ENCODE measurements at places on chromosomes 2 and 18.

GRCh38 chr2:239669181-239669898, 268.5 kb upstream of the HDAC4 start:
- DNase-seq = no peak

- DNase-seq = no peak
Observed at GRCh38 chr2:205053827-205054410, 508.6 kb downstream of the PARD3B start.

DNA sequence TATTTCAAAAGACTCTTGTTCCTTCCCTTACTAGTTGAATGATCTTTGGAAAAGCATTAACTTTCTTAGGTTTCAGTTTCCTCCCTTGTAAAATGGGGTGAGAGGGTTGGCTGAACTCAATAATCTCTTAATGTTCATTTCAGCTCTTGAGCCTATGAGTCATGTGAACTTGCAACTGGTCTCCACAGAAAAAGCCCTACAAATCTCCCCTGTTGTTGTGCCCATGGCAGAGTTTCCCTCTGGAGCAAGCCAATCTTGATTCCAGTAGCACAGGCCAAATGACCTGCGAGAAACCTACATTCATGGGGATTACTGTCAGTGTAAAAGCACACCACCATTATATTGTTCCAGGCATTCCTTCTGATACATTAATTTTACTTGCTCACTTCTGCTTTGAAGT, 388.9 kb downstream of the ALK start:
- no peak for DNase-seq

GRCh38 chr2:217206907-217207698, 347.2 kb upstream of the TNP1 start:
- no peak for DNase-seq

DNA sequence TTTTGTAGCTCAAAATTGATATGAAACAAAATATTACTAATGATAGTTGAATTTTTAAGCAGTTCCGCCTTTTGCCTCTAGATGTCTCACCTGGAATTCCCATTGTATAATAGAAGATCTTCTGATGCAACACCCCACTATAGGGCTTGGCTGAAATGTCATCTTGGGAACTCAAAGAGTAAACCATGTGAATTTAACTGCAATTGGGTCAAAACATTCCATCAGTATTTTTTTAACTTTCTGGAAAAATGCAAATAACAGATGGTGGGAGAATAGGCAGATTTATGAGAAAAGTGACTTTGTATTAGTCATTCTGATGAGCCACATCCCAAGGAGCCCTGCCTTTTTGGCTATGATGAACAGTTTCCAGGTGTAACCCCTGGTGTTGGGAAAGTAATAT, 489.9 kb downstream of the NYAP2 start:
- DNase-seq = no peak

DNA sequence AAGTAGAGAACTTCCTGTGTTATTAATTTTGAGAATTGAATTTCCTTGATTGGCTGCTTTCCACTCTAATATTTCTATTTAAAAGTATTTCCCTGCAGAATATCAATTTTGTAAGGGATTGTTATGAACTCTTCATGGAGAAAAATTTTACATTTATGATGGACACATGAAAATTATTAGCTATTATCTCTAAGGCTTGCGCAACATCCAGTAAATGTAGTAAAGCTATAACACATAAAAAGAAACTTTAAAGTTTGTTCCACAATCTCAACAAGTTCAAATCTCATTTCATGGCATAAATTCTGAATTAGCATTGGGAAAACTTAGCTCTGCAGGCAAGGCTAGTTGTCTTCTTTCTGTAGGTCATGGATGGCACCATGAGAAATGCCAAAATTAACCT, 4.2 kb upstream of the EML4 start:
- no peak for DNase-seq

GRCh38 chr18:26526128-26526965, 22.0 kb downstream of the KCTD1 start:
- no peak for DNase-seq

DNA sequence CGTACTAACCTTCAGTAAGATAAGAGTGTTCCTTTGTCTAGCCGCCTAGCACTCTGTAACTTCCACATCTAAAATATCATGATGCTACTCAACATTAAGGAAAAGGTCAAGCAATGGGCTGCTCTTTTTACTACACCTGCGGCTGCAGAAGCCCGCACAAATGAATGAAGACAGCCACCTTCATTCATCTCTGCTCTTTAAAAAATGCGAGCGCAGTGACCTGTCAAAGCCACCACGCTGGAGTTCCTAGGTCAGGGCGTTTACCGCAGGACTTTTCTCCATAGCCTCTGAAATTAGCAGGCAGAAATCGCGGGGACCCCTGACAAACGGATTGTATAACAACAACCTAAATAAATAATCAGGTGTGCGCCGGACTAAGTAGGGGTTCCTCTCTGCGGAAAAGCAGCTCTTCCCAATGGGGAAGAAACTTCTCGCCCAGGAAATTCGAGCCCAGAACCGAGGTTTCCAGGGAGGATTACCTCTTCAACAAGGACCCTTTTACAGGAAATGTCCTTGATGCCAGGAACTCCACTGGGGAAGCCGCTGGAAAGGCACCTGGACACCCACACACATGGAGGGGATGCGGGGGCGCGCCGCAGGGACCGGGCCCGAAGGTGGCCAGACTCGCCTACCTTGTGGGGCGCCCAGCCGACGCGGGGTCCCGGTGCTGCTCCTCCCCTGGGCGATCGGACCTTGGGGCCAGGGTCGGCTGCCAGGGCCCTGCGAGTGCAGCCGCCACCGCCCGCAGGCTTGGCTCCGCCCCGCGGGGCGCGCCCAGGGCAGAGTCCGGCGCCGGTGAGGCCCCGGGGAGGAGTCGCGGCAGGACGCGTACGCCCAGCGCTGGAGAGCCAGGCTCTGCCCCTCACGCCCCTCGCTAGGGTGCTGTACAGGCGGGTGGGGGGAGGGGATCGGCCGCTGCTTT, at the start of gene CCDC68:
Gene CCDC68, minus strand, starts transcription at position 758 of the 922 bp plus-strand sequence. CDS start 16,670 bp downstream, outside the sequence.
- DNase-seq = no peak

DNA sequence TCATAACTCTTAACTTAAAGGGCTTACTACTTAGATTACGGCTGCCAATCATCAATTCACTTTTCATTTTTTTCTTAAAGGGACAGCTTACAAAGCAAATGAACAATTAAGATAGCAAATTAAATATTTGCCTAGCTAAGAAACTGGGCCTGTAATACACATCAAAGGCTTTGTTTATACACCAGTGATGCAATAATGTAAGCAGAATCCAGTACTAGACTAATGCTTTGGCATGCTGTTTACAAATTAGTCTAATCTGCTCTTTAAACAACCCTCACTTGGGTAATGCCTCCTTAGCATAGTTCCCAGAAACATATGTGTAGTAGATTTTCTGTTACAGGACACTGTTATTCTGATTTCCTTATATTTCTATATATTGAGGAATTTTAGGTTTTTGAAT, 105.8 kb downstream of the ARHGAP28 start:
- DNase-seq = no peak

GRCh38 chr2:23091900-23092299, 293.1 kb upstream of the KLHL29 start:
- DNase-seq = no peak

DNA sequence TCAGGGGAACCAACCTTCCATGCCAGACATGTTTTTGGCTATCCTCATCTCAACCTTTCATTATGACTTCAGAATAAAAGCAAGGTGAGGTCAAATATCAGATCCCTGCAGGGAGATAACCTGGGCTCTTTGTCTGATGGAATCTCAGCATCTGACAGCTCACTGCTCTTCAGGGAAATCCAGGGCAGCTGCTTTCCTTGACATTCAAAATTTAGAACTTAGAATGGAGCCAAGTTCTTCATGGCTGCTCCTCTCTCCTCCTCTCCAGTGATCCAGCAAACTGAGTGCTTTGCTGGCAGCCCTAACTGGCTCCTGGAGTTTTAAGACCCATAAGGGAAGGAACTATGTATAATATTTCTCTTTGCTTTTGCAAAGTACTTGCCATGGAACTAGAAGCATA, 716.3 kb downstream of the TSN start:
- DNase-seq = no peak

DNA sequence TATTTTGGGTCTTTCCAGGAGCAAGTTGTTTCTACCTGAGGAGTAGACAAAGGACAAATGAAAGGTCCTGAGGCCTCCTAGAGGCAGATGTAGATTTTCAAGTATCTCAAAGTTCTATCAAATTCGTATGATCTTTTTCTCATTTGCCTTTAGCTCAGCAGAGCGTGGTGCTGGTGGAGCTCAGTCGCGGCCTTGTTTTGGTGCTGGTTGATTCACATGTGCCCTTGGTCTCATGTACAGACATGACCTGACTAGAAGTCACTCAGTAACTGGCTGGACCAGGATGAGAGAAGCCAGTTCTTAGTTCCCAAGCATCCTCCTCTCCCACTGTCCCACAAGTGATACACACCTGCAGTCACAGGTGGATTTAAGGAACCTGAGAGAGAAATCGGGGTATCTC, 264.0 kb downstream of the PRKCE start:
- DNase-seq = no peak

- no peak for DNase-seq
Observed at GRCh38 chr2:9593925-9594324, 36.9 kb downstream of the YWHAQ start.

DNA sequence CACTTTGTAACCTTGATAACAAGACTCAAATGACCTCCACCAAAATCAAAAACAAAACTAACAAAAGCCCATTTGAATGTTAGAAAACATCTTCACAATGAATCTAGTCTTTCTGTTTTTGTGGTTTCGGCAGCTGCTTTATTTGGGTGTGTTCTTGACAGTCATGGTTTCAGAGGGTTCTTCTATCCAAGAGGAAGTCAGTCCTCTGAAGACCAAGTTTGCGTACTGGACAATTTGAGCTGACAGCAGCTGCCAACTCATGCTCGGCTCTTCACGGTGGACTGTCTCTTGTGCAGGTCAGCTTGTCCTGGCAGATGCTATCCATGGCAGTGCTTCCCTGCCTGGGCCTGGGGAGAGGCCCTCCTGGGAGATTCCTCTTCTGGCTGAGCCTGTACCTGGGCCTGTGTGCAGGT, 91.0 kb downstream of the TMEM17 start:
- no peak for DNase-seq

GRCh38 chr18:10852385-10853303, 296.7 kb downstream of the PIEZO2 start:
- DNase-seq = no peak

DNA sequence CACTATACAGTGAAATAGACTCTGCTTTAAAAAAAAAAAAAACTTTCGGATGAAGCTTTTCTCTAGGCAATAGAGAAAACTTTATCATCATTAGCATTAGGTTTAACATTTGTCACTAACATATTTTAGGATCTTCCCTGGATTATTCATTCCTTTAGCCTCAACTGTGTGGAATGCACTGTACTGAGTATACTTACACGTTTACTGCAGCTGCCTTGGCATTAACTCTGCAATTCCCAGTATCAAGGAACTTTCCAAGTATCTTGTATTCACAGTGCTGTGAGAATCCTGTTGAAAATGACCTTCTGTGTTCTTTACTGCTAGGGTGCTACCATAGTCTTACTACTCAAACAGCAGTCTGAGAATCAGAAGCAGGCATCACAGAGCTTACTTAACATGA, 328.2 kb upstream of the COL3A1 start:
- no peak for DNase-seq

- DNase-seq = no peak
Observed at GRCh38 chr2:20424300-20425290, 22.3 kb upstream of the RHOB start.

DNA sequence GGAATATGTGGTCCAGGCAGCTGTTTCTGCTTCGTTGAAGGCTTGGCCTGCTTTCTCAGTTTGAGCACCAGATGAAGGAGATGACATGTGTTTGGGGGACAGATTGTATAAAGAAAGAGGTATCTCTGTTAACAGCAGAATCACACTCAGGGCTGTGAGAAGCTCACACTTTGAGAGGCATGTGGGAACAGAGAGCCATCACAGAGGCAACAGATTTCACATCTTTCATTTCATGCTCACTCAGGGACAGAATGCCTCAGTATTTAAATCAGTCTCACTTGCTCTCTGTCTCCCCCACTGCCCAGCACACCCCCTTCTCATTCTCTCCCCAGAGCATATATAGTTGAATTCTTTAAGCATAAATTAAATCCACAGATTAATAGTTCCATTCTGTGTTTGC, 37.4 kb downstream of the KIAA2012 start:
- no peak for DNase-seq

- peak; percentile 3 for DNase-seq
Observed at GRCh38 chr2:226916669-226917068, 80.8 kb downstream of the RHBDD1 start.

DNA sequence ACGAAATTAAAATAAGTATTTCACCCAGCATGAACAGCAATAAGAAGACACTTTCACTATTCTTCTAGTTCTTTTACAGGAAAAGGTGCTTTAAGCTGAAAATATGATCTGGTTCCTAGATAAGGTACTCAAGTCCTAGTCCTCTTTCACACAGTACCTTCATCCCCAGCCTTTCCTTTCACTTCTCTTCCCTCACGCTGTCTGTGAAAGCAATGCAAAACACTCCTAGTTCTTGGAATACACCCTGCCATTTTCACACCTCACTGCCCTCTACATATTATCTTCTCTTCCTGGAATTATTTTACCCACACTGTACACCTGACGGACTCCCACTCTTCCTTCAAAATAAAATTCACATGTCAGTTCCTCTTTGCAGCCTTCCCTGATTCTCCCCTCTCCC, 82.9 kb downstream of the DNAH7 start:
- no peak for DNase-seq

DNA sequence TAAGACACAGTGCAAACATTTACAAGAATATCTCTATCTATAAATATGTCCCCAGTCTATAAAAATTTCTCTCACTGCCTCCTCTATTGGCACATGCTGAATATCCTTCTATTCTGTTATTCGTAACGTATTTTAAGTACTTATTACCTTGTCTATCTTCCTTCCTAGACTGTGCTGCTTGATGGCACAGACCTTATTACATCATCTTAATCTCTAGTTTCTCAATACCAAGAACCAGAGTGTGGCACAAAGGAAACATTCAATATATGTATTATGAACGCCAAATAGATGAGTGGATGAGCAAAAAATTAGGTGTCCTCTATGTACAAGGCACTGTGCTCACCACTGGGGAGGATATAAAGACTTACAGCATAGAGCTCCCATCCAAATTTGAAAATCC, 282.8 kb downstream of the NBAS start:
- no peak for DNase-seq

GRCh38 chr2:178874529-178875240, 67.5 kb upstream of the TTN start:
- no peak for DNase-seq

GRCh38 chr2:236168110-236169080, at the start of gene GBX2:
GBX2 (minus strand) TSS chr2:236168386; CDS start chr2:236167971, 415 bp downstream.
- peak; percentile 71 for DNase-seq

Measured in NCI-H2081 (cell line).